ENCODE measurements at places on chromosomes 7 and 10. TPM values are rescaled to one million over a fixed set of nuclear protein-coding genes. Genes with fewer than 3 reads are reported as not detected.

Gene TMEM229A
- total RNA-seq = not detected

Gene TRIM73
- 2.1 TPM for total RNA-seq

Gene TYW1B
- total RNA-seq = 2.5 TPM

Gene ENO4
- 0.47 TPM for total RNA-seq

Gene LRRC17
- 0.12 TPM for total RNA-seq

Gene LRMDA
- 4.4 TPM for total RNA-seq

Gene NUTM2E
- 0.47 TPM for total RNA-seq

Gene CNPY1
- total RNA-seq = not detected

Gene ACHE
- 3.0 TPM for total RNA-seq

Gene TMEM248
- 76.0 TPM for total RNA-seq

Gene SLC16A12
- 0.67 TPM for total RNA-seq

Gene RADIL
- total RNA-seq = 2.7 TPM

Gene TMEM236
- total RNA-seq = 0.06 TPM

Gene C10orf62
- total RNA-seq = not detected

All from A549 treated with Hydrocortisone at 1 μM for 4 hours (cell line).